Caki2 (cell line): ENCODE measurements at places on chromosomes 3 and 15. TPM values are rescaled to one million over a fixed set of nuclear protein-coding genes. Genes with fewer than 3 reads are reported as not detected.

DNA sequence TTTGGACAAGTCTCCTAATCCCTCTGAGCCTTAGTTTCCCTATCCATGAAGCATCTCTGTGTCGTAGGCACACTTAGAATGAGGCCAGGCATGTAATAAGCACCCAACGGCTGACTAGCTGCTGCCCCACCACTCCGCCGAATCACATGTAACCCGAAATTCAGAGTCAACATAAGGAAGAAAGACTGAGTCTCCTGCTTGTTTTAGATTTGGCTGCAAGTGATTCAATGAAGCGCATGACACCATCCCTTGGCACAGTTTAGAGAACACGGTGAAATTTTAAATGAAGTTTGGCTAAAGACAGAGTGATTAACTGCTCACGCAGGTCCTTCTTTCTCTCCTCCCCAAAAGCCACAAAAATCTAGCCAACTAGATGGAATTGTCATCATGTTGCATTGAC lies 279.2 kb downstream of the TLE3 start:
- DNase-seq, result no peak

DNA sequence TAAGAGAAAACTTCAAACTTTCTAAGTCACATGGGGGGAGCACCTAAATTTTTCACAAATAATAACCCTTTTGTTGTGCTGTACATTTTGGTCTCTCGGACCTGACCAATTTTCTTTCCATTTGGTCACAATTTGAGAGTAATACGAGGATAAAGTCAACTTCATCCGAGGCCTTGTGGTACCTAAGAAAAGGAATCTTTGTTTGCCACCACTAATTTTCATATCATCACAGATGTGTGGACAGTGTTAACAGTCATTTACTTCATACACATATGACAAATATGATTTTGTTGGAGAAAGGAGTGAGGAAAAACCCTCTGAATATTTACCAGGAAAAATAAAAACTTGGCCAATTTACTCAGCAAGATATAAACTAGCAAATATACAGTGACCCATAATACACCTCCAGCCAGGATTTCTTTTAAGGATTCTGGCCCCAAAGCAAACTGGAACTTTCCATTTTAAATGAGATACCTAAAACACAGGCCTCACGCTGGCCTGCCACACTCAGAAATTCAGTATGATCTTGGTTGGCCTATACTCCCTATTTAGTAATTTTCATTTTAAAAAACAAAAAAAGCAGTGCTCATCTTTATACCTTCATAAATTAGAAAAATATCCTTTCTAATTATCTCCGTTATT lies 40.7 kb downstream of the VGLL4 start:
- DNase-seq, result no peak

- no peak for DNase-seq
Observed at GRCh38 chr3:73074781-73075180, 13.3 kb downstream of the EBLN2 start.

DNA sequence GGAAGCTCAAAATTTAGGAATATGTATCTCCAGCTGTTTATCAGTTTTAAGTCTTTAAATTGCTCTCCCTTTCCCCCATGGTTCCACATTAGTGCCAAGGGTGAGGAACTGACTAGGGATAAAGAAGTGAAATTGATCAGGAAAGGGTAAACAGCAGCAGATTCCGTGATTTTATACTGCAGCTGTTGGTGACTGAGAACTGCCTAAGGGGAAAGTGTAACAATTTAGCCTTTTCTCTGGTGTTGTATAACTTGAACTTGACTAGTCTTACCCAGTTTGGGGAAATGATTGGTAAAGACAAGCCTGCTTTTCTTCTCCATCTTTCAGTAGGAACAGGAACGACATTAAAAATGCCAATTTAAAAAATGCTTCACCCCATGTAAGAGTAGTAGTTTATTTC lies 5.0 kb downstream of the SPRED1 start:
- no peak for DNase-seq

DNA sequence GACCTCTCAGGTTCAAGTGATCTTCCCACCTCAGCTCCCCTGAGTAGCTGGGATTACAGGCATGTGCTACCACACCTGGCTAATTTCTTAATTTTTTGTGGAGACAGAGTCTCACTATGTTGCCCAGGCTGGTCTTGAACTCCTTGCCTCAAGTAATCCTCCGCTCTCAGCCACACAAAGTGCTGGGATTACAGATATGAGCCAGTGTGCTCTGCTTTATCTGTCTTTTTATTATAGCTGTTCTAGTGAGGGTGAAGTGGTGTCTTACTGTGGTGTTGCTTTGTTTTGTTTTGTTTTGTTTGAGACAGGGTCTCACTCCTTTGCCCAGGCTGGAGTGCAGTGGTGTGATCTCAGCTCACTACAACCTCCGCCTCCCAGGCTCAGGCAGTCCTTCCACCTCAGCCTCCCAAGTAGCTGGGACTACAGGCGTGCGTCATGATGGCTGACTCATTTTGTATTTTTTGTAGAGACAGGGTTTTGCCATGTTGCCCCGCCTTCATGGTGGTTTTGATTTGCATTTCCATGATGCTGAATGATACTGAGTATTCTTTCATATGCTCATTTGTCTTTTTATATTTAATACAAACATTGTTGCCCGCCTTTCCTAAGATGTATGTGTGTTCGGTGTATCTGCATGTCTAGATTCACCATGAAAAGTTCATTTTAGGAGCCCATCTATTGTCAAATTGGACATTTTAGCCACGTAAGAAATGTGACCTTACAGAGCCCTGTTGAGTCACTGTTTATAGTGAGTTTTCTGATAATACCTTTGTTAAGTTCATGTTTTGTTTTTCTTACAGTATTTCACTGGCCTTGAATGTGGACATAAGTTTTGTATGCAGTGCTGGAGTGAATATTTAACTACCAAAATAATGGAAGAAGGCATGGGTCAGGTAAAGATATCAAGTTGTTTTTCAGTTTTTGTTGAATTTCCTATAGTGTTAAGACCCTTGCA lies 80.6 kb downstream of the ARIH1 start:
- DNase-seq, result peak; percentile 91

Gene GPR27
- total RNA-seq, result 9.0 and 12.1 TPM in 2 replicates

- no peak for DNase-seq
Observed at GRCh38 chr15:42876224-42876623, 44.4 kb downstream of the TTBK2 start.

DNA sequence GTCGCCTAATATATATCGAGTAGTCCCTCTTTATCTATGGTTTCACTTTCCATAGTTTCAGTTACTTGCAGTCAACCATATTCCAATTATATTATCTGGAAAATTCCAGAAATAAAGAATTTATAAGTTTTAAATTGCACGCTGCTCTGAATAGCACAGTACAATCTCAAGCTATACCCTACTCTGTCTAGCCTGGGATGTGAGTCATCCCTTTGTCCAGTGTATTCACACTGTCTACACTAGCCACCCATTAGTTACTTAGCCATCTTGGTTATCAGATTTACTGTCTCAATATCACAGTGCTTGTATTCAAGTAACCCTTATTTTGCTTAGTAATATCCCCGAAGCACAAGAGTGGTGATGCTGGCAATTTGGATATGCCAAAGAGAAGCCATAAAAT lies 72.1 kb upstream of the EOMES start:
- DNase-seq, result no peak

GRCh38 chr15:32746116-32746857 lies 28.5 kb downstream of the GREM1 start:
- DNase-seq, result no peak

- peak; percentile 71 for DNase-seq
Observed at GRCh38 chr3:159828542-159828943, 160.1 kb upstream of the IL12A start.

Gene NPAP1
- not detected in 2 replicates for total RNA-seq

DNA sequence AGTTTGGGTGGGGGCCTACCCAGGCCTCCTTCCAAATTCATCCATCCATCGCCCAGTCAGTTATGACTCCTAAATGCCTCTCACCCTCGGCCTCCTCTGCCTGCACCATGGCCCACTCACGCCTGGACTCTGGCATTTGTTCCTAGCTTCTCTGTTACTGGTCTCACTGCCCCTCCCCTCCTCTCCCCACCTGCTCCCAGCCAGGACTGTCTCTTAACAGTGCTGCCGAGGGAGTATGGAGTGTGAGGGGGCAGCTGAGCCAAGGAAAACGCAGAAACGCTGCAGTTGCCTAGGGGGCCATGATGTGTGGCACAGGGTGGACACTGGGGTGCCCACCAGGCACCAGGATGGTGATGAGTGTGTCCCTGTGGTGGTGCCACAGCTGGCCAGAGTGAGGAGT lies 3.1 kb downstream of the RCCD1 start:
- DNase-seq, result no peak

DNA sequence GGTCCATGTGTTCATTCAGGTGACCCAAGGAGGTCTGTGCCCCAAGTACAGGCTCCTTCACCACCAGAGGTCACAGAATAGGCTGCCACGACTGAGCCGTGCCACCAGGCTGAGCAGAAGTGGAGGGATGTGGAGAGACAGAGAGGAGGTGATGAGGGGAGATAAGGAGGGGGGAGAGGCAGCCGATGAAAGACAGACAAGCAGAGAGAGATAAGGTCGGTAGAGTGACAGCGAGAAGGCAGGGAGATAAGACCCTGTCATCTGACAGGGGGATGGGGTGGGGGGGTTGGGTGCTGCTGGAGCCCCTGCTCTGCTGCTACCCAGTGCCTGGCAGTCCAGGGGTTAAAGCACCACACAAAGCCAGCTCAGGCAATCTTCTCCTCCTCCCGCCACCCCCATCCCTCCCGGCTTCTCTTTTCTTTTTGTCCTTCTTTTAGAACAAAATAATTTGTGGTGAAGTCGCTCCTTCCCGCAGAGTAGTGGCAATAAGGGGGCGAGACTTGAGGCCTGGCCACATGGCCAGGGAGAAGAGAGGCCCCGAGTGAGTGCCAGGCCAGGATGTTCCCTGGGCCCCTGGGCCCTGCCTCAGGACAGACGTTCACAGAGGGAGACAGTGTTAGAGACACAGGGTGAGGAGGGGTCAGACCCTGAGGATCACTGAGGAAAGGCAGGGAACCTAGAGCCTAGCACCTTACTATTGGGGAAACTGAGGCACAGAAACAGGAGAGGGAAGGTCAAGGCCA lies 67.9 kb downstream of the CACNA2D2 start:
- no peak for DNase-seq

Gene SCAANT1
- not detected in 2 replicates for total RNA-seq

GRCh38 chr3:131174752-131175151 lies 148.1 kb downstream of the NEK11 start:
- DNase-seq, result no peak

DNA sequence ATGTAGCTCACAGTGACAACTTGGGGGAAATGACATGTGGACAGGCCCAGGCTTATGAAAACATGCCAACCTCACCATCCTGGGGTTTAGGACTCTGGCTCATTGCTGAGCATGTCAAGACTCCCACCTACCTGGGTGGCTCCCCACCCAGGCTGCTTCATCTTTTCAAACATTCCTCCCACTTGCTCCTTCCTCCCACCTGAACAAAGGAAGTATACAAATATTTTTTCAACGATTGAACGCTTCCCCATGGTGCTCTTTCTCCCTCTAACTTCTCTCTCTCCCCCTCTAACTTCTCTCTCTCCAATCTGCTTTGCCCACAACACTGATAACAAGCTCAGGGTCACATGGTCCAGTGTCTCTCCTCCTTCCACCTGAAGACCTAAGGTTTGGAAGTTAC lies 27.7 kb upstream of the CPEB1 start:
- no peak for DNase-seq

DNA sequence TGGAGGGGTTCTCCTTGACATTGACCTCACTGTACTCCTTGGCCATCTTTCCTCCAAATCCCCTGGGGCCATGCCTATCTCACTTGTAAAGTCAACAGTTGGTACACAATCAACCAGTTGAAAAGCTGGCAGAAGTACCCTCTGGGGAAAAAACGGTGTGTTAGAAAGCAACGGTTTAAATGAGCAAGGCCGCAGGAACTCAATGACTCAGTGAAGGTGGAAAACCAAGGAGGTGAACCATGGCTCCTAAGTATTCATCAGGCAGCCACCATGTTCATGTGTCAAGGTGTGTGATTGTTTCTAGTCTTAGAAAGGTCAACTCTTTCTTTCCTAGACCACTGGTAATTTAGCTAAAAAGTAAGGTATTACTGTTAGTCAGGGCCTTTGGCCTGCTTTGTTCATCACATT lies 130.9 kb upstream of the SATB1 start:
- DNase-seq, result no peak

Gene PSMD2
- total RNA-seq, result 533 and 581 TPM in 2 replicates

- DNase-seq, result no peak
Observed at GRCh38 chr3:165128544-165128943, 50.2 kb upstream of the SI start.

DNA sequence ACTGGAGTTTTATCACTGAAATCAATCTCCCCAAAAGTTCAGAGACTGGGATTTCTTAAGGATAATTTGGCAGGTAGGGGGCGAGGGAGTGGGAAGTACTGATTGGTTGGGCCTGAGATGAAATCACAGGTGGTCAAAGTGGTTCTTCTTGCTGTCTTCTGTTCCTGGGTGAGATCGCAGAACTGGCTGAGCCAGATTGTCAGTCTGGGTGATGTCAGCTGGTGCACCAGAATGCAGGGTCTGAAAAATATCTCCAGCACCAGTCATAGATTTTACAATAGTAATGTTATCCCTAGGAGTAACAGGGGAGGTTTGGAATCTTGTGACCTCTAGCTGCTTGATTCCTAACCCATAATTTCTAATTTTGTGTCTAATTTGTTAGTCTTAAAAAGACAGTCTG lies 86.7 kb upstream of the SLC25A36 start:
- no peak for DNase-seq

- DNase-seq, result peak; percentile 49
Observed at GRCh38 chr15:50116477-50116876, 2.6 kb downstream of the ATP8B4 start.

DNA sequence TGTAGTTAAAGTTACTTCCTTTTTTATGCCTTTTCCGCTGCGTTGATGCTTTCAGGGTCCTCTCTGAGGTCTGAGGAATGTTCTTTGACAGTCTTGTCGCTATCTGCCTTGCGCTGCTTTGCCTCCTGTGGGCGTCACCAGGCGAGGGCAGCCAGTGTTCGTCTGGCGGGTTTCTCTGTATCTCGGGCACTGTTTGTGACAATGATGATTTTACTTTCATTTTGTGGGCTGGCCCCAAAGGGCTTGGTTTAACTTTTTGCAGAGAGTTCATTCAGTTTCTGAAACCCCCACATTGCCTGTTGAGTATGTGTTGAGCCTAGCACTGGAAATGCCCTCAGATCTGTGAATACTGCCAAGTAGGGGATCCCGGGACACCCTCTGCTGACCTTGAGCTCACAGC lies 24.6 kb upstream of the SACM1L start:
- DNase-seq, result no peak

GRCh38 chr15:79402136-79402535 lies 30.0 kb upstream of the MINAR1 start:
- DNase-seq, result no peak

DNA sequence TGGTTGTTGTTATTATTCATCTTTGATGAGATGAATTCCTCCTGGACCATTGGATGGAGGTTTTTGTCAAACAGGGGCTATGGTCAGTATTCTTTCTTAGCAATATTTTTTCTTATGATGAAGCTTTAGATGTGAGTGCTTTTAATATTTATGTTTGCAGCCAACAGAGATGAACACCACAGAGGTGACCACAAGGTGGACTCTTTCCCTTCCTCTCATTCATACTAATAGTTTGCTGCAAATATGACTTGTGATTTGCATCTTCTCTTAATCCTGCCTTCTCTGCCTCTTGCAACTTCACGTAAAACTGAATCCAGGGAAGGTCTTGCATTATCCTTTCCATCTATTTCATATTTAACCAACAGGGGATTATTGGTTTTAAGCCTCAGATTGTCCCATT lies 473.1 kb upstream of the UBE2E2 start:
- peak; percentile 6 for DNase-seq
